ENCODE measurements at places on chromosomes 5 and 9.

DNA sequence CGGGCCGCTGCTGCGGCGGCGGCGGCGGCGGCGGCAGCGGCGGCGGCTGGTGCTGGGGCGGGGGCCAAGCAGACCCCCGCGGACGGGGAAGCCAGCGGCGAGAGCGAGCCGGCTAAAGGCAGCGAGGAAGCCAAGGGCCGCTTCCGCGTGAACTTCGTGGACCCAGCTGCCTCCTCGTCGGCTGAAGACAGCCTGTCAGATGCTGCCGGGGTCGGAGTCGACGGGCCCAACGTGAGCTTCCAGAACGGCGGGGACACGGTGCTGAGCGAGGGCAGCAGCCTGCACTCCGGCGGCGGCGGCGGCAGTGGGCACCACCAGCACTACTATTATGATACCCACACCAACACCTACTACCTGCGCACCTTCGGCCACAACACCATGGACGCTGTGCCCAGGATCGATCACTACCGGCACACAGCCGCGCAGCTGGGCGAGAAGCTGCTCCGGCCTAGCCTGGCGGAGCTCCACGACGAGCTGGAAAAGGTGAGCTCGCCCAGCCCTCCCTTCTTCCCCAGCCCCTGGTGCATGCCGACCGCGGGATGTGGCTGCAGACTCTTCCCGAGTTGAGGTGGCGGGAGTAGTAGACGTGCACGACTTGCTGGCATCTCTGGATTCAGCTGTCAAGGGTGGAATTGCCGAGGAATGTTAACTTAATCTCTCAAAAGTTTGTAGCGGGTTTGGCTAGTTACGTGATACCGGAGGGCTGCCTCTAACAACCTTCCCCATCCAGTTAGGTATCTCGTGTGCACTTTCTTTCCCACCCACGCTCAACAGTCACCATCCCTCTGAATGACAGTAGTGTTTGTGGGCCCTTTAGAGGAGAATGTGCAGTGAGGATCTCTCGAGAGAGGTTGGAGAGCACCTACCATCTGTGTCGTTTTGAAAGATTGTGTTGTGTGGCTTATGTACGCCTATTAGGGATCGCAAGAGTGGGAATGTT lies 932 bp downstream of the SLC12A2 start:
- DNase-seq, result peak; percentile 24

DNA sequence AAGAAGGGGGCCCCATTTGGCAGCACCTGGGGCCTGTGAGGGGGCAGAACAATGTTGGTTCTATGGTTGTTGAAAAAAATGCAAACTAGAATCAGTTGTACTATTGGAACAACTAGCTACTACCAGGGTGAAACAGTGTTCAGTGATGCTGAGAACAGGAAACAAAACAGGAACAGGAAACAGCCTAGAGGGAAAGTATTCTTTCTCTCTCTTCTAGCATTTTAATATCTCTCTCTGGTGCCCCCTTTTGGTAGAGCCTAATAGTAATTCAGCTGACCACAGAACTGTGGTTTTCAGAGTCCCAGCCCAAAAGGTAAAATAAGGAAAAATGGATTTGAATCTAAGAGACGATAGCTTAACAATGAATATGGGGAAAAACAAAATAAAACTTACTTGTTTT lies 138.0 kb upstream of the KCNN2 start:
- no peak for DNase-seq

GRCh38 chr5:115813719-115814118 lies 2.7 kb downstream of the CDO1 start:
- no peak for DNase-seq

DNA sequence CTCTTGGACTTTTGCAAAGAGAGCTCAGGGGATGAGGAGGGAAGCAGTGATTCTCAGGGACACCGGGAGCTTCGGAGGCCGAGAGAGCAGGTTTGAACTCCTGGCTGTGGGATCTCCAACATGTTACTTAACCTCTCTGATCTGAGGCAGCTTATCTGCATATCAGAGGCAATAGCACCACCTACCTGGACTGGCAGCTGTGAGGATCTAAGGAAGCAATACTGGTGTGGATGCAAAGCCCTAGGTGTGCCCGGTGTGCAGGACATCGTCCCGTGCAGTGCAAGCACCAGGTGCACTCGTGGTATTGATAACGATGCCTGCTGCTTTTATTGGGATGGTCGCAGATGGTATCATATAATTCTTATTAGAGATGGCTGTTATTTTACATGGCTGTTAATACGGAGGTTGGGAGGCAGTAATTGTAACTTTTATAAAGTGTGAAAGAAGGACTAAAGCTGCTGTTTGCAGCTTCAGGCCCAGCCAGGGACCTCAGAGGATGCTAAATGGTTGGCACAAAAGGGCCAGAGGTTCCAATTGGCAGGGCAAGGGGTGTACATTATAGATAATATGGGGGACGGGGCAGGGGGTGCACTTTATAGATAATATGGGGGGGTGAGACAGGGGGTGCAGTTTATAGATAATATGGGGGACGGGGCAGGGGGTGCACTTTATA lies 14.9 kb downstream of the COL5A1 start:
- DNase-seq, result no peak

DNA sequence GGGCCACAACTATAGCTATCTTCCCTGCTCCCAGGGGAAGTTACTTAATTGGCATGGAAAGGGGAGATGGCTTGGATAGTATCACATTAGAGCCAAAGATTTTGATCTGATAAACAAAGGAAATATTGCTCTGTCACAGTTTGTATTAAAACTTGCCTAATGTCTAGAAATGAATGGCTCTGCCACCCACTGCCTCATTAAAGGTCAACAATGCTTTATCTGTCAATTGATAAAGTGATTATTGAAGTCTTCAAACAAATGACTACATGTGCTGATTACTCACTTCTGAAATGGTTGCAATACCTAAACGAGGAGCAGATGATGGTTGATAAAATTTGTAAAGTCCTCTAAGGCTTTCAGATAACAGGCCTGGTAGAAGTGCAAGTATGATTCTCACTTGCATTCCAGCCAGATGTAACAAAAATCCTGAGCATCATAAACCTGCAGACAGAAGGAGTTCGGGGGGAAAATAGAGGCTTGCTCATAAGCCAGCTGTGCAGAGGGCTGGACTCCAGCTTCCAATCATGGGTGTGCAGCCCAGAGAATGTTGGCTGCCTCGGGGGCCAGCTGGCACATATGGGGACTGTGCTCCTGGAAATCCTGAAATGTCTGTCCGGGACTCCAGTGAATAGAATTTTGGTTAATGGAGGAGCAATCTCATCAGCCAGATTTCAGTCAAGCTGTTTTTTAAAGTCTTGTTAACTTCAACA lies 200.5 kb upstream of the SLC27A6 start:
- DNase-seq, result no peak

GRCh38 chr9:97551308-97551707 lies 49.8 kb downstream of the TMOD1 start:
- no peak for DNase-seq

DNA sequence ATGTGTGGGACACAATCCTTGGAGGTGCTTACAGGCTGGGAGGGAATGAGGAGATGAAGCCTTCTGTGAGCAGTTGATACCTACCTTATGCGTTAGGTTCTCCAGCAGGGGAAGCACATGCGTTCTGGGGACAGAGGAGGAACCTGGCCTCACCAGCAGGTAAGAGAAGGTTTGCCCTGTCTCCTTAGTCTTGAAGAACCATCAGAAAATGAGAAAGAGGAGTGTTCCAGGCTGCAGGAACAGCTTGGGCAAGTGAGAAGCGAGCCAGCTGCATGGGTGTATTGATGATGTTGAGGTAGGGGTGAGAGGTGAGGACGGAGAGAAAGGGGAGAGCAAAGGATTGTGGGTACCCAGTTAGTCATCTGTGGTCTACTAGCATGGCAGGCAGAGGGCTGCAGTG lies 156.9 kb upstream of the MVB12B start:
- no peak for DNase-seq

GRCh38 chr9:127955294-127956015 lies 17.8 kb upstream of the DPM2 start:
- DNase-seq, result peak; percentile 73

GRCh38 chr9:35728041-35728971 lies 3.7 kb downstream of the TLN1 start:
- DNase-seq, result no peak
